ENCODE measurements at places on chromosomes 13 and 19. TPM values are rescaled to one million over a fixed set of nuclear protein-coding genes. Genes with fewer than 3 reads are reported as not detected.

The COX7A1 gene
- not detected for total RNA-seq

The LYL1 gene
- 2.9 TPM for total RNA-seq

The TMEM190 gene
- total RNA-seq = not detected

The UPF3A gene
- 45.9 TPM for total RNA-seq

The ZNF846 gene
- total RNA-seq = 6.1 TPM

The DENND1C gene
- 63.2 TPM for total RNA-seq

The MYPOP gene
- total RNA-seq = 3.9 TPM

The SELENOV gene
- not detected for total RNA-seq

DNA sequence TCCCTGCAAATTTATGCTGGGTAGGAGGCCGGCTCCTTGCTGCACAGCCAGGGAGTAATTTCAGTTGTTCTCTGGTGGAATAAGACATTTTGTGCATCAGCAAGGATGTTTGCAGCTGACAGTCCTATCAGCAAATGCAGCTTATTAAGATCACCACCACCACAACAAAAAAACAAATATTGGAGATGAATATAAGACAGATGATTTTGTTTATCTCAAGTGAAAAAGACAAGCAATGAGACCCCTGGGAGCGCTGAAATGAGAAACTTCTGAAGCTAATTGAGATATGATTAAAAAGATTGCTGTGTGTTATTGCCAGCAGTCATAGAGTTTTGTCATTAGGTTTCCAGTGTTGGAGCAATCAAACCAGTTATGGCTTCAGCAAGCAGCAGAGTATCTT lies 505.6 kb downstream of the GPC6 start:
- DNase-seq = no peak

DNA sequence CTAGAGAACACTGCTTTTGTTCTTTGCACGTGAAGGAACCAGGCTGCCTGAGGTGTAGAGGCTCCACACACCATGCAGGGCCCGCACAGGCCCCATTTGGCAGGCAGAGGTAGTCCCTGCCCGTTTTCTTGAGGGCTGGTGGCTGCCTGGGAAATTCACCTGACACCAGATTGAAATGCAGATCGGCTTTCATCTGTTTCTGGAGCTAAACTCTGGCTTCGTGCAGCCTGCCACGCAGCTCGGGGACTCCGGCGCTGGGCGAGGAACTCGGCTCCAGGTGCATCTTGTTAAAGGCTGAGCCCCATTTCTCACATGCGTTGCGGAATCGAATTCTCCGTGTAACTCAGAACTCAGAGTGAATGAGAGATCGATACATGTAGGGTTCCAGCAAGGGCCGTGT lies 37.7 kb downstream of the ATP11A start:
- DNase-seq = no peak

DNA sequence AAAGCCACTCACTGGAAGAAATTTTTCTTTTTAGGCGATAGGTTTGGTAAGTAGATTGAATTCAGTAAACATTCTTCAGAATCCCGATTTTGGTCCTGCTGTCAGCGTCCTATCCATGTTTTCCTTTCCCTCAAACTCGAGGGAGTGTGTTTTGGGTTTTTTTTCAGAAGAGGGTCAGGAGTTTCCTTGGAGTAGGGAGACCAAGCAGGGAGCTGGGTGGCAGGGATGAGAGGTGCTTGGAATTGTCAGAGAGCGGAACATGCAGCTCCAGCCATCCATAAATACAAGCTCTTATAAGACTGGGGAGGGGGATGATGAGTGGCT lies 1.6 kb upstream of the PCDH8 start:
- no peak for DNase-seq

DNA sequence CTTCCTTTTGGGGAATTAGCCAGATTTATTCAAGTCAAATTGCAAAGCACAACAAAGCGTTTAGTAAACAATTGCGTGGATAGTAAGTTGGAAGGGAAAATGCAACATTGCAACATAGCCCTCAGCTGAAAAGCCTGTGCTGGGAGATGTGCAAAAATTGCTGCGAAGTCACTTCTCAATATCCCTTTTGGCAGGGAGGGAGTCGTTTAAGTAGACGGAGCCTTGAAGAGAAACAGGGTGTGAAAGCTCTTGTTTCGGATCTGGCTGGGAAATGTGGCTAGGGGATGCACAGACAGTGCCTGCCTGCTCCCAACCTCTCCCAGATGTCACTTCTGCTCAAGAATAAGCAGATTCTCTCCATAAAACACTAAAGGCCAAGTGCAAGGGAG lies 56.8 kb downstream of the SLC7A1 start:
- no peak for DNase-seq

DNA sequence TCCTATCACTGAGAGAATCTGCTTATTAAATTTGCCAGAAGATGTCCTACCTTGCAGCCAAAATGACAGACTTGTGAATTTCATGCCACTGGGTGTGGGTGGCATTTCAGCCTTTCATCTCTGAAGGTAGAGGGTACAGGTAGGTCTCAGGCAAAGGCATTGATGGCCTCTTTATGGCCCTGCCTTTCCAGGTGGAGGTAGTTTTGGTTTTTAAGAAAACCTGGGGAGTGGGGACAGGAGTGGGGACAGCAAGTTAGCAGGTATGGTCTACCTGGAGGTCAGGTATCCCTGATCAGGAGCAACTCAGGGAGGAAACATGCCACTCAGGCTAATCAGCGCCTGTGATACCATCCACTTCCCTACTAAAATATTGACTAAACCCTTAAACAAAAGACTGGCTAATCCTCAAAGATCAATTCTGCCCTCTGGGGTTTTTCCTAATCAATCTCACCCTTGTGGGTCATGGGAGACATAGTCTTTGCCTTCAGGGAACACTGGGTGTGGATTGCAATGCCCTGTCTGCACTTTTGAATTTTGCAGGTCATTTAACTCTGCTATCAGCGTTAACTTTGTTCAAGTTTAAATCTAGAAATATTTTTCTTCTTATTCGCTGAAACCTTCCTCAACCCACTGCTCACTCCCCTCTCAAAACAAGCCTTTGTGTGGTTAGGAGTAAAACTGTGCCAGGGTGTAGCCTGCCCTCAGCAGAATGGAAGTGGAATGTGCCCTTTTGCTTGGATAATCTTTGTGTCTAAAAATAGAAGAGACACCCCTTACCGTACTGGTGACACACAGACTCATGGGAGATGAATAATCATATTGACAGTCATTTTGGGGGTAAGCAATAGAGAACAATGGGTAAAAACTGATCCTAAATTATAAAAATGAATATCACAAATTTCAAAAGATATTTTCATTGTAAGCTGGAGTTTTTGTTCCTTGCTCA lies 233.7 kb downstream of the COG6 start:
- DNase-seq = no peak

GRCh38 chr13:79432992-79433391 lies 26.9 kb upstream of the RBM26 start:
- DNase-seq = no peak

GRCh38 chr13:74841651-74842050 lies 640.3 kb downstream of the TBC1D4 start:
- DNase-seq = no peak

DNA sequence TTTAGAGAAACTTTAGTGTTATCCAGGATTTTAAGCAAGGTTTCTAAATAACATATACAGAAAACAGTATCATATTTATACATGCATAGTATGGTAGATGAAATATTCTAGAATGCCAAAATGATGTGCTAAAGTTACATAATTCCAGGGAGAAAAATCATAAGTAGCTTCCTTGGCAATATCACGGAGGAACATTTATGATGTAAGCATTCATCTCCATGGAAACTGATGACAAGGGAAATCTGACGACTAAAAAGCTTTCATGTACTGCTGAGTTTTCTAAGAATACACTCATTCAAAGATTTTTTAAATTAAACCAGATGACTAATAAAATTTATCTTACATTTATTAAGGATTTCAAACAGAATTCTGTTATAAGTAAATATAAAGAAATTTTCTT lies 4.7 kb downstream of the TEX30 start:
- no peak for DNase-seq

GRCh38 chr13:26019251-26019650 lies 32.6 kb downstream of the SHISA2 start:
- DNase-seq = no peak

- no peak for DNase-seq
Observed at GRCh38 chr19:2208975-2209374, 27.2 kb downstream of the PLEKHJ1 start.
